ENCODE measurements at places on chromosomes 4 and X.

DNA sequence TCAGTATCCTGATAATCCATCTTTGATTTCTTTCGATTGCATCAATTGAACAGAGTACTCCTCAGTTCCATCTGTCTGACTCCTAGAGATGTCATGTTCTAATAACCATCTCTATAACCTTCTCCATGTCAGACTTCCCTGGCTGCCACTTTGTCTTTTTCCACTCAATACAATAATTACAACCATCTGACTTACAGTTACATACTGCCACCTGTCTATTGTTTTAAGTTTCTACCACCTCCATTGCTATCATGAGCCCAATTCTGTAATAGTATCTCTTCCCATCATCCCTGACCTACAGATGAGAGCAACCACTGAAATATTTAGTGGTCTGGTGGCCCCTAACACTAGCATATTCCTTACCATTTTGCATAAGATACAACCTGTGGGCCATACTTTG, 439.2 kb upstream of the FAM47C start:
- DNase-seq = no peak

GRCh38 chr4:52750213-52750612, 1.0 kb downstream of the ERVMER34-1 start:
- no peak for DNase-seq

DNA sequence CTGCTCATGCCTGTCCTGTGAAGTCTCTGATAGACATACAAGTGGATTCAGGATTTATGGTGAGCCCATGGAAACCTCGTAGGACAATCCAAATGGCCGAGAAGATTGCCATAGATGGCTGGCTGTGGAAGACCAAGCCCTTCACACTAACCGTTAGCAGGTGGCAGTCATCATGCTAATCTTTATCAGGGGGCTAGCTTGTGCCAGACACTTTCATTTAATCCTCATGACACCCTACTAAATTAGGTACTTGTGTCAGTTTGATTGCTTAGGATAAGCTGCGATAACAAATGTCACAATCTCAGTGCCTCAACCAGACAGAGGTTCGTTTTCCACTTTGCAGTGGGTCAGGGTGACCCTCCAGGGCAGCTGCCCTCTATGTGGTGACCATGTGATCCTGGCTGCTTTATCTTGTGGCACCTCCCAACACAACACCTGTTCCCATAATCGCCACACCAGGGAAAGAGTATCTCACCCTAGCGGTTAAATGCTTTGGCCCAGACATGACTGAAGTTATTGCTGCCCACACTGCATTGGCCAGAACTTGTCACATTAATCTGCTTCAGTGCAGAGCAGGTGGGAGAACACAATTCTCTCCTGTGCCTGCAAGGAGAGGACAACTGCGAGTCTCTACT, 60.8 kb downstream of the REPS2 start:
- DNase-seq = no peak

GRCh38 chr4:174929346-174929745, 11.2 kb downstream of the ADAM29 start:
- DNase-seq = no peak

GRCh38 chr4:103934178-103934789, 214.5 kb upstream of the TACR3 start:
- no peak for DNase-seq

DNA sequence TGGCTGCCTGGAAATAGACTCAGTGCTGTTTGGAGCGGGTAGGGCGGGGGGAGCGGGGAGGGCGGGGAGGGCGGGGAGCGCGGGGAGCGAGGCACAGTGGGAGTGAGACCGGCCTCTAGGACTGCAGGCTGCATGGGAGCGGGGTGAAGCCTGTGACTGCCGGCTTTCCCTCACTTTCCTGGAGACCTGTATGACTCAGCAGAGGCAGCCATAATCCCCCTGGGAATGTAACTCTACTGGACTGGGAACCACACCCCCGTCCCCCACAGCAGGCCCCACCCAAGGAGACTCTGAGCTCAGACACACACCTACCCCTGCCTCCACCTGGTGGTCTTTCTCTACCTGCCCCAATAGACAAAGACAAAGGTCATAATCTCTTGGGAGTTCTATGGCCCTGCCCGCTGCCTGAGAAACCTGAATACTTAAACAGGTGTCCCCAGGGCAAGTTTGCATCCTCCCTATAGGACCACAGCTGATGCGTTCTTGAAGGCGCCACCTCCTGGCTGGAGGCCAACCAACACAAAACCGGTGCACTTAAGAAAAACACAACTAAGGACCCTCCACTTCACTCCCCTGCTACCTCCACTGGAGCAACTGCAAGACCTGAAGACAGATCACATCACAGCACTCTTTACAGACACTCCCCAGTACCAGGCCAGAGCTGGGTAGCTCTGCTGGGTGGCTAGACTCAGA, 18.0 kb downstream of the HDAC8 start:
- DNase-seq = no peak

GRCh38 chr4:6710282-6710681, 617 bp upstream of the MRFAP1L1 start:
- DNase-seq = no peak

Data from AG04449 (cell line).